ENCODE measurements at places on chromosomes 2 and 18.

- no peak for DNase-seq
Measured at GRCh38 chr18:58492891-58493469, 135.9 kb downstream of the ALPK2 start.

- DNase-seq, result peak; percentile 64
Measured at GRCh38 chr2:65388051-65388531, 44.3 kb downstream of the SPRED2 start.

DNA sequence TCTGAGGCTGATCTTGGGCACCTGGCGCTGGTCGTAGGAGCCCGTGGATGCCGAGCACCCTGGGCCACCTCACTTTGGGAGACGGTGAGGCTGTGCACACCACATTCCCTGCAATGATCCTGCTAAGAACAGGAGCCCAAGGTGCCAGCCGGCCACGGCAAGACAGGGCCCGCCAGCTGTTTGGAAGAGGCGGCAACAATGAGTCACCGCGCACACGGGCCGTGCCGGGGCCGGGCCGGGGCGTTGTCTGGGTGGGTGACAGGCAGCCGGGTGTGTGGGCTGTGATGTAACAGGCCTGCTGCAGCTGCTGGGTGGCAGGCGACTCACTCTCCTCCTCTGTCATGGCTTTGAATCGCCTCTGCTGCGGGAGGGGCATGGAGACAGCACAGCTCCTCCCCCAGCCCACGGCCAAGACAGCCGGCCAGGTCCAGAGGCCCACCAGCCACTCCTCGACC, 49.7 kb upstream of the ODC1 start:
- DNase-seq, result peak; percentile 91

- DNase-seq, result no peak
Measured at GRCh38 chr2:183259921-183260320, 135.7 kb downstream of the NUP35 start.

DNA sequence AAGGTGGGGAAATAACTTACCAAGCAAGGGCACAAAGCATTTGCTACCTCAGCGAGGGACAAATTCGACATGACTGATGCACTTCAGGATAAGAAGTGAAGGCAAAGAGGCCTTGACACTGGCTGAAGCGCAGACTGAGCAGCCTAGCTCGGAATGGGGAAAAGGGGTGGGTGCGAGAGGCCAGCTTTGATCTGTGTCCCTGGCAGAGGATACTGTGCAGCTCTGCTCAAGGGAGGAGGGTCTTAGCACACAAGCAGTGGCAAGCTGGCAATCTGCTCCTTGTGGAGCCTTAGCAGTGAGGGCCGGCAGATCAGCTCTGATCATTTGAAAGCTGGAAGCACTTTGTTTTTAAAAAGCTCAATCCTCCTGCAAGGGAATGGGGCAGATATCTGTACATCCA, 222.3 kb downstream of the ZBTB7C start:
- no peak for DNase-seq

- DNase-seq, result no peak
Measured at GRCh38 chr2:50509852-50510251, 522.1 kb downstream of the NRXN1 start.

DNA sequence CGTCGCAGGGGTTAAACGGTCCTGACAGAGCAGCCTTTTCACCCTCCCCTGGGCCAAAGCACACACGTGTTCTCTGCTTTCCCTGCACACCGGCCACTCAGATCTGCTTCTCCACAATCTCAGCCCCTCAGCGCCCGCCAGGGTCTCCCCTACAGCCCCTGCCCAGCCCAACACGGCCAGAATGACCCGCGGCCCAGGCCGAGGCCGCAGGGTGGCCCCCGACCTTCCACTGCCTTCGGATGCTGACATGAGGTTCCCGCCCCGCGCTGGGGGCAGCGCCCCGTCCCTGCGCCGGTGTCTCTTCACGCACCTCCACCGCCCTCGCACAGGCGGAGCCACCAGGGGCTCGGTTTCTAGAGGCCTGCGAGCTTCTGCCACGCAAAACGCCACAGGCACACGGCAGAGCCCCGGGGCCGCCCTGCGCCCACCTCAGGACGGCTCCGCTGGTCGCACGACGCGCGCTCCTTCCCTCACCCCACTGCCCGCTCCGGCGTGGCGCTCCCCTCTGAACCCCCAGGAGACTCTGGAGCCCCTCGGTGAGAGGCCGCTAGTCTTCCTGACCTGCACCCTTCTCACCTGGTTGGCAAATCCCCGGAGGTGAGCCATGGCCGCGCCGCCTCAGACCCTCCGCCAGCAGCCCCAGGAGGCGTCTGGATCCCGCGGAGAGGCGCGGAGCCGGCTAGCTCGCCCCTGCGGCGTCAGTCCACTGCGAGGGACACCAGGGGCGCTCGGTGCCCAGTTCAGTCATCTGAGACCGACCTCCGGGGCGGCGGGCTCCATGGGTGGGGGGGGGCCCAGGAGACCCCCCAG, 749 bp downstream of the STK25 start:
- peak; percentile 57 for DNase-seq

DNA sequence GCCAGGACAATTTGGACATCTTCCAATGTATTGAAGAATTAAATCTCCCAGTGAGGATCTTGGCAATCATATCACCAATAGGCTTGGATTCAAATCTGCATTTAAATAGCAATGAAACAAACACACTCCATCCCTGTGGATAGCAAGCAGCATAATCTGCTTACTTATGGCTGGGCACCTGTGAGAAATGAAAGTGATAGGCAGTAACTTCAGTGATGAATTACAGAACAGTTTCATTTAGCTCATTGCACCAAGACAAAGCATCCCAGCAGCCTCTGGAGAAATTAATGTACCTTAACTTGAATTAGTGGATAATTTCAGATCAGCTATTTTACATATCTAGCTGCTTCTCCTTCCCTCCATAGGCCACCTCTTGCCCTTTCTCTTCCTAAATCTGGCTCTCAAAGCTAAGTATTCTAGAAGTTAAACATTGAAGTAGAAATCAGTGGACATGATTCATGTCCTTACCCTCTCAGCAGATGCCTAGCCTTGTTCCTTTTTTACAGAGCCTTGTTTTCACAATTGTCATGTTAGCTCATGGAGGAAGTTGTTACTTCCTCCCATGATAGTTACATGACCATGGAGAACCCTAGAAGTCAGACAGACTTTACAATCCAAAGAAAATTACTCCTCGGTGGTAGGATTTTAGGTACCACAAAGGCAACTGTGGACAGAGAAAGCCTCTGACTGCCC, 88.5 kb upstream of the TACR1 start:
- DNase-seq, result no peak

GRCh38 chr2:207830778-207831438, 61.2 kb upstream of the FZD5 start:
- no peak for DNase-seq
